Stimulated activated CD4-positive, alpha-beta T cell treated with anti-CD3 and anti-CD28 coated beads, Interleukin-4, amount 100 ng/mL, for 1 hour (primary cell): ENCODE measurements at places on chromosomes 1 and 21.

- no peak for DNase-seq
Measured at GRCh38 chr1:204223129-204223860, 9.5 kb upstream of the GOLT1A start.

DNA sequence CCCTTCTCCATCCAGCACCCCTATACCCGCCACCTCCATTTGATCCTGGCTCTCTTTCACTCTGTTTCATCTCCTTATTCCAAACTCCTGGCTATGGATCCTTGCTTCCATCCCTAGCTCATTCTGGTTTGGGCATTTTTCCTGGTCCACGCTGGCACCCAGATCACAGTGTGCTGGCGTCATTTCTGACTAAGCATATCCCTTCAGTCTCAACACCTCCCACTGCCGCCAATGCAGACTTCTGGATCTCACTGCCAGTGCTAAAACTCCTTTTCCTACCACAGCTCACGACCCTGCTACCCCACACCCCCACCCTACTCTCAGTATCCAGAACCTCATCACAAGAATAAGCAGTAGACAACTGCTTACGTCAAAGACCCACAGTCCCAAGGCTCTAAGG lies 16.3 kb downstream of the SEC16B start:
- no peak for DNase-seq

GRCh38 chr1:11473491-11474034 lies 5.4 kb upstream of the DISP3 start:
- DNase-seq: peak; percentile 8

DNA sequence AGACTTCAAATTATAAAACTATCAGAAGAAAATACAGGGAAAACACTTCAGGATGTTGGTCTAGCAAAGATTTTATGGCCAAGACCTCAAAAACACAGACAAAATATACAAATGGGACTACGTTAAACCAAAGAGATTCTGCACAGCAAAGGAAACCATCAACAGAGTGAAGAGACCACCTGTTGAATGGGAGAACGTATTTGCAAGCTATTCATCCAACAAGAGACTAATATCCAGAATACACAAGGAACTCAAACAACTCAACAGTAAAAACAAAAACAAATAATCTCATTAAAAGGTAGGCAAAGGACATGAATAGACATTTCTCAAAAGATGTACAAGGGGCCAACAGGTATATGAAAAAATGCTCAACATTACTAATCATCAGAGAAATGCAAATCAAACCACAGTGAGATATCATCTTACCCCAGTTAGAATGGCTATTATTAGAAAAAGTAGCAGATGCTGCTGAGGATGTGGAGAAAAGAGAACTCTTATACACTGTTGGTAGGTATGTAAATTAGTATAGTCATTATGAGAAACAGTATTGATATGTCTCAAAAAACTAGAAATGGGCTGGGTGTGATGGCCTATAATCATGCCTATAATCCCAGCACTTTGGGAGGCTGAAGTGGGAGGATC lies 112.6 kb downstream of the LRIG2 start:
- no peak for DNase-seq

- DNase-seq: no peak
Measured at GRCh38 chr1:101025283-101025656, 314 bp downstream of the DPH5 start.

DNA sequence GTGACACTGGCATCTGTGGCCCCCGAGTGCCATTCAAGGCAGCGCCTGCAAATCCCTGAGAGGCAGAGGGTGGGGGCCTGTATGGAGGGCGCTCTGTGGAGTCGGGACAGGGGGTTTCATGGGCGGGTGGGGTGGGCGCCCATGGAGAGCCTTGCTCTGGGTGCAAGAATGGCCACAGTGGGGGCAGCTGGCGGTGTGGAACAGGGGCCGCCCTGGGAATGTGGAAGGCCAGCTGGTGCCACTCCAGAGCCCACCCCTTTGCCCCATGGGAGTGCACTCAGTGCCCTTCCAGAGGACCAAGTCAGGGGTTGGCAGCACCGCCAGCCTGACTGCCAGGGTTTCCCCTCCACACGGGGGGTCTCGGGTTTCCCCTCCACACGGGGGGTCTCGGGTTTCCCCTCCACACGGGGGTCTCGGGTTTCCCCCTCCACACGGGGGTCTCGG lies 55.0 kb upstream of the TRAPPC10 start:
- DNase-seq: no peak

DNA sequence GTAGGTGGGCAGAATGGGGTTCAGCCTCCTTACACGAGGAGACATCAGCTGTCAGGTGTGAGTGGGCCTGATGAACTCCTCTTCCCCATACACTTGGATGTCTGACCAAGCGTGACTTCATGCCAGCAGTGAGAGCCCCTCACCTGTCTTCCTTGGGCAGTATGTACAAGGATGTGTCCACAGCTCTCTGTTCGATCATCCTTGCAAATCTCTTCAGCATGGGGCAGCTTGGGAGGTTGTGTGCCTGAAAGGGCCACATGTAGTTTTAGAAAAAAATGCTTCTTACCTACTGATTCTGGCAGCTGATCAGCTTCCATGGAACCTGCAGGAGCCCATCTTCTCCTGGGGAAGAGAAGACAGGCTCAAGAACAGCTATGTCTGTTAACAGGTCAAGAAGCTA lies 18.0 kb downstream of the ACP6 start:
- DNase-seq: no peak

DNA sequence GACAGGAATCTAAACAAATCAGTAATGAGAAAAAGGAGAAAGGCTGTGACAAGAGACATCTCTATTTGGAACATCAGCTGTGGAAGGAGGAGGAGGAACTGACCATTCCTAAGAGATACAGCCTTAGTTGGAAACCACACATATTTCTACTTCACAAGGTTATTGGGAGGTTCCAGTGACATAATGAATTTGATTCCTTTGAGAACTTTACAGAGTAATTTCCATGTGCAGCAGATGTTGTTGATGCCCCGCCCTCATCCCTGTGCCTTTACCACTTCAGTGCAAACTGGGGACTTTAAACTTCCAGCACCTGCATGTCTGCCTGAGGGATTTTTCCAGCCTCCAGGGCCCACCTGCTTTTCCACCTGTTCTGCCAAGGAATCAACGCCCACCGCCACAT lies 9.3 kb upstream of the ST6GALNAC5 start:
- DNase-seq: no peak

- DNase-seq: no peak
Measured at GRCh38 chr1:162388615-162389014, 7.1 kb downstream of the C1orf226 start.

GRCh38 chr21:25568246-25568645 lies 39.0 kb downstream of the MRPL39 start:
- DNase-seq: peak; percentile 47

- DNase-seq: no peak
Measured at GRCh38 chr1:224399887-224400286, 34.7 kb downstream of the WDR26 start.

DNA sequence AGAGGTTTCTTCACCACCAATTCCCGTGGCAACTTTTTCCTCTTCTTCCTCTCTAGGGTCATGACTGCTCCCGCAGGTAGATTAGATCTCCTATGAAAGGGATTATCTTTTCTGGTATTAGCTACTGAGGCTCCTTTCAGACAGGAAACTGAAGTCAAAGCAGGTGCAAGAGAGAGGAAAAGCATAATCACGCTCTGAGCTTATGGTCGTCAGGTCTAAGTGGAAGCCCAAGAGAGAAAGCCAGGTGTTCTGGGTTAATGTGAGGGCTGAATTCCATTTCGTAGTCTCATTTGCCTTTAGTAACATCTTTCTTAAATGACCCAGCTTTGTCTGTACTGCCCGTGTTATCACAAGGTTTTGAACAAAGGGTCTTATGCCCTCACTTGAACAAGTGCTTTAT lies 8.3 kb upstream of the MAP3K21 start:
- DNase-seq: no peak

GRCh38 chr1:223344491-223344890 lies 19.5 kb downstream of the SUSD4 start:
- no peak for DNase-seq

GRCh38 chr1:93328809-93329760 lies 16.6 kb upstream of the DR1 start:
- DNase-seq: no peak

DNA sequence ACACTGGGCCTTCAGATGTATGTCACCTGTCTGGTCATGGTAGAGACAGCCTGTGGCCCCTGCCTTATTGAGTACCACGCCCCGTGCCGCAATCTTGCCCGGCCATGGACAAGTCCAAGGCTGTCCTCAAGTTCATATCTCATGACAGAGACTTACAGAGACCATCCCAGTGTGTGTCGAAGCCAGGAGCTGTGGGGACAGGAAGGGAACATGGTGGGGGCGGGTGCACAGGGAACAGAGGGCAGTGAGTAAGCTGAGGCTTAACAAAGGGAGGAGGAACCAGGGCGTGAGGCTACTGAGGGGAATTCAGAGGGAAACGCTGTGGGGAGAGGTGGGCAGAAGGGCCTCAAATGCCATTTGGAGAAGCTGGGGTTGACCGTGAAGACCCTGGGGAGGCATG lies 75.8 kb downstream of the ALPL start:
- DNase-seq: no peak

DNA sequence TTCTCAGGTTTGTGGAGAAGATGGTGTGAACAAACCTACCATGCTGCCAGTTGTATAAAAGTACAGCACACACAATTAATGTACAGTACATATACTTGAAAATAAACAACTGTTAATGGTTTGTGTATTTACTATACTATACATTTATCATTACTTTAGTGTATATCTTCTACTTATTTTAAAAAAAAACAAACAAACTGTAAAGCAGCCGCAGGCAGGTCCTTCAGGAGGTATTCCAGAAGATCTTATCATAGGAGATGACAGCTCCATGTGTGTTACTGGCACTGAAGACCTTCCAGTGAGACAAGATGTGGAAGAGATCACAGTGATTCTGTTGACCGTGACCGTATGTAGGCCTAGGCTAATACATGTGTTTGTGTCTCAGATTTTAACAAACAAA lies 155.7 kb downstream of the COP1 start:
- DNase-seq: no peak

GRCh38 chr1:119873135-119874015 lies 22.9 kb downstream of the ADAM30 start:
- DNase-seq: no peak

DNA sequence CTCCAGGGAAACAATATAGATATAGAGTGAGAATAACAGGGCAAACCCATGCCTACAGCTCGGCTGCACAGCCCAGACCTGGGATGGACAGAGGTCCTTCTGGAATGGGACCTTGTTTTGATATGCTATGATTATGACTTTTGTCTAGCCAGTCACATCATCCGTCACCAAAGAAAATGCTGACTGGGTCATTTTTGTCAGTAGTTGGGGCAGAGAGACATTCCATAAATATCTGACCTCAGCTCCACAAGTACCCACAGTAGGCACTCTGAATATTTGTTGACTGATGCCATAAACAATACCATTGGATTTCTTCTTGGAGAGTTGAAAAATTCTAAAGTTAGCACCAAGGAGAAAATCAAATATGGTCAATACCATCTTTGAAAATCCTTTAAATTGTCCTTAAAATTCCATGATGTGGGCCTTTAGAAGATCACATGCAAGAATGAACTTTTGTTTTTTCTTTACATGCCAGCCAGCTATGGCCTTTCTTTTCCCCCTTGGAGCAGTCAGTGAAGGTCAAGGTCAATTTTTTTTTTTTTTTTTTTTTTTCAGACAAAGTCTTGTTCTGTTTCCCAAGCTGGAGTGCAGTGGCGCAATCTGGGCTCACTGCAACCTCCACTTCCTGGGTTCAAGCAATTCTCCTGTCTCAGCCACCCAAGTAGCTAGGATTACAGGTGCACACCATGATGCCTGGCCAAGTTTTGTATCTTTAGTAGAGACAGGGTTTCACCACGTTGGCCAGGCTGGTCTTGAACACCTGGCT lies 7.3 kb downstream of the TMCO4 start:
- no peak for DNase-seq

GRCh38 chr1:27258598-27258997 lies 24.2 kb downstream of the WDTC1 start:
- DNase-seq: no peak

GRCh38 chr1:184297244-184297750 lies 89.5 kb upstream of the C1orf21 start:
- DNase-seq: no peak
